Neural progenitor cell (in vitro differentiated cells): ENCODE measurements at places on chromosomes 5 and 9.

DNA sequence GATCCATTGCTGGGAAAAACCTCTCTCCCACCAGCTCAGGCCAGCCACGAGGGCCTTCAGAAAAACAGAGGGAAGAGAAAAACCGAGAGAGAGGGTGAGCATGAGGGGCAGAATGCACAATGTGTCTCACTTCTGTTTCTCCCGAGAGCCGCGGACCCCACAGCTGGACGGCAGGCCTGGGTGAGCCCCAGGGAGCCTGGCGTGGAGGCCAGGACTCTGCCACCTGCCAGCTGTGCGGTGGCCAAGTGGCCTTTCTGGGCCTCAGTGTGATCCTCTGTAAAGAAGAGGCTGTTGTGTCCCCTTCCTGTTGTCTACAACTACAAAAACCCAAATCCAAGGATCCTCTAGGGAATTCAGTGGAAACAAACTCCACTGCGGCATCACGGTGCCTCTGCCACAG is 179.3 kb downstream of the PAX5 start:
- DNase-seq = no peak

DNA sequence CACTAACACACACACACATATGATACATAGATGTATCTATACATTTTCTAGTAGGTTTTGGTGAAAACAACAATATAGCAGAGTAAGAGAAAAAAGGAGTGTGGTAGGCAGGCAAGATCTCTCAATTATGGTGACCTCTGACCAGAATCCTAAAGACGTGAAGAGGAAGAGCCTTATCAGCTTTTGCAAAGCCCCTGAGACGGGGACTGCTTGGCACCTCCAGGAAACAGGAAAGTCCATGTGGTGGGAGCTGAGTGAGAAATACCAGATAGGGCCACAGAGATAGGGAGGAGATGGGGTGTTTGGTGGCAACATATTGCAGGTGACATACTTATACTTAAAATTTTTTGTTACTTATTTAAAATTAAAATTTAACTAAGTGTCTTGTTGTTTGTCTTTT is 39.9 kb upstream of the CTXN3 start:
- DNase-seq = no peak

- DNase-seq = no peak
Measured at GRCh38 chr5:148807851-148808250, 18.6 kb upstream of the ADRB2 start.

DNA sequence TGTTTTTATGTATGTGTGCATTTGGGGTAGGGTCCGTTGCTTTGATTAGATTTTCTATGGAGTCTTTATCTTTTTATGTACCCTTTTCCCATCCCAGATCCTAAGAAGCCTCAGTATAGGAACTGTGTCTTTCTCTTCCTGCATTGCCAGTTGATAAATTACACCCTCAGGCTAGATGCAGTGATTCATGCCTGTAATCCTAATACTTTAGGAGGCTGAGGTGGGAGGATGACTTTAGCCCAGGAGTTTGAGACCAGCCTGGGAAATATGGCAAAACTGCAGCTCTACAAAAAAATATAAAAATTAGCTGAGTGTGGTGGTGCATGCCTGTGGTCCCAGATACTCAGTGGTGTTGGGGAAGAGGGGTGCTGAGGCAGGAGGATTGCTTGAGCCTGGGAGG is 40.2 kb downstream of the NLN start:
- DNase-seq = no peak

DNA sequence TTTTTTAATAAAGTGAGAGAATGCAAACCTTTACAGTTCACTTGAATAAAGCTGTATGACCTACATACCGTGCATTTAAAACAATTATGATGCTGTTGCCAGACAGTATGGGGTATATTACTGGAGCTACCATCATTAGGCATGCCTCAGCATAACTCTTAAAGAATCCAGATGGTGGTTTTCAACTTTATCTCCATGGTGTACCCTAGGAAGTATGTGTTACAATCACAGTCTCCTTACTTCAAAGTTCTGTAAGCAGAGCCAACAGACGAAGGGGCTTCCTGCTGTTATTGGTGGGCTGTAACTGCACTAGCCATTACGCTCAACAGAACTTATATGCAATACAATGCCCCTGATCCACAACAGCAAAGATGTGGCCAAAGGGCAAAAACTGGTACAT is 803.3 kb downstream of the DTWD2 start:
- no peak for DNase-seq

DNA sequence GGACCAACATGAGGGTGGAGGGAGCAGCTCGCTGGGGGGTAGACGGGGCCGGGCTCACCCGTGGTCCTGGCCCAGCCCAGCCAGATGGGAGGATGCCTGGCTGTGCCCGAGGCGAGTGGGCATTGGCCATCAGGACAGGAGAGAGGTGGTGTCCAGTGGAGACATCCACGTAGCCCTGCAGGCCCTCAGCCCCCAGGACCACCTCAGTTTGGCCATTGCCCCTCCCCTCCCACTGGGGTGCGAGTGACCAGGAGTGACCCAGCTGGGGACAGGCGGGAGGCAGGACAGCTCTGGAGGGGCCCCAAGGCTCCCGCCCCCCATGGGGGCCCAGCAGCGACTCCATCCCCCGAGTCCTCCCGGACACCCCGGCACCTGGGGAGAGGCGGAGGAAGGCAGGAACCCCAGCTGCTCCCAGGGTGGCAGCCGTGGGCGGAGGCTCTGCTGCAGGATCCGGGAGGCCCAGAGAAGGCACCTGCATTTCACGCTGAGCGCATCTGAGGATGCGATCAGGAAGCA is 8.3 kb downstream of the NOXA1 start:
- no peak for DNase-seq

- no peak for DNase-seq
Measured at GRCh38 chr9:84442712-84443111, 102.2 kb upstream of the SLC28A3 start.
